ENCODE measurements at places on chromosomes 4 and X.

- no peak for DNase-seq
These were observed 1.8 kb downstream of the TLL1 start for GRCh38 chr4:165874791-165875371.

GRCh38 chr4:113179996-113180395, 130.5 kb downstream of the ANK2 start:
- DNase-seq, result no peak

DNA sequence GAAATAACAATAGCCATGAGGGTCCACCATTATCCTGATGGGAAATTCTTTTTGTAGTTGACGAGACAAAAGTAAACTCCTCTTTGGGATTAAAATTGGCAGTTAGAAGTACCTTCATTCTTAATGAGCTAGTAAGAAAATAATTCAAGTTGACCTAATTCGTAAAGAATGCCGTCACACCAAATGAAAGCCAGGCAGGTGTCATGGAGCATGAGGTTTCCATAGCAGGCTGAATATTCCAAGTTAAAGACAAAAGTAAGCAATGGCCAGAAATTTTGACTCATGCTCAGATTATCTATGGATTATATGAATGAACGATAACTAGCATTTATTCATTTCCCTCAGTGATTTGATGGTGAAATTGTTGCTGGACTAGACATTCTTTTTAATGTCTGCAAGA, 192.2 kb upstream of the FAT1 start:
- DNase-seq, result no peak

GRCh38 chr4:20528508-20528907, 171.8 kb upstream of the PACRGL start:
- no peak for DNase-seq

- no peak for DNase-seq
These were observed 22.9 kb upstream of the ALB start for GRCh38 chr4:73381214-73381613.

- DNase-seq, result no peak
These were observed 125.1 kb downstream of the CAMK2D start for GRCh38 chr4:113636438-113636818.

DNA sequence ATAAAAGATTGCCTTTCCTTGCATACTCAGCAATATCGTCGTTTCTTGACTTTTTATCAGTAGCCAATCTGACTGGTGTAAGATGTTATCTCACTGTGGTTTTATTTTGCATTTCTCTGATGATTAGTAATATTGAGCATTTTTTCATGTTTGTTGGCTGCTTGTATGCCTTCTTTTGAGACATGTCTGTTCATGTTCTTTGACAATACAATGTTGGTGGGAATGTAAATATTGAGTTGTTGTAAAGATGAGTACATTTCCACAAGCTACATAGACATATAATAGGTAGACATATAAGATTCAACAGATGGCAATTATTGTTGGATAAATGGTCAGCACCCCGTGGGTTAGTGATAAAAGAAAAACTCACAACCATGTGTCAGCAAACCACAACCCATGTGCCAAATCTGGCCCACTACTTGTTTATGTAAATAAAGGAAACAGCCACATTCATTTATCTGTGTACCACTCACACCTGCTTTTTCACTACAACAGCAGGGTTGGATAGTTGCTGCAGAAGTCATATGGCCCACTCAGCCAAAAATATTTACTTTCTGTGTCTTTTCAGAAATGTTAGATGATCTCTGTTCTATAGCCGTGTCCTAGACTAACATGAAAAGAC, 153.1 kb upstream of the VCX start:
- no peak for DNase-seq

DNA sequence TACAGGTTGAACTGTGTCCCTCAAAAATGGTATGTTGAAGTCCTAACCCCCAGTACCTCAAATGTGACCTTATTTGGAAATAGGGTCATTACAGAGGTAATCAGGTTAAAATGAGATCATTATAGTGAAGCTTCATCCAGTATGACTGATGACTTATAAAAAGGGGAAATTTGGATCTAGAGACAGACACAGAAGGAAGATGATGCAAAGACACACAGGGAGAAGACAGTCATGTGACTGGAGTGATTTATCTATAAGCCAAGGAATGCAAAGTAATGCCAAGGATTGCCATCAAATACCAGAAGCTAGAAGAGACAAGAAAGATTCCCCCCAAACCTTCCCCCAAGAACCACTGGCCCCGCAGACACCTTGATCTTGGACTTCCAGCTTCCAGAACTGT, 155.2 kb downstream of the RBMX2 start:
- no peak for DNase-seq

DNA sequence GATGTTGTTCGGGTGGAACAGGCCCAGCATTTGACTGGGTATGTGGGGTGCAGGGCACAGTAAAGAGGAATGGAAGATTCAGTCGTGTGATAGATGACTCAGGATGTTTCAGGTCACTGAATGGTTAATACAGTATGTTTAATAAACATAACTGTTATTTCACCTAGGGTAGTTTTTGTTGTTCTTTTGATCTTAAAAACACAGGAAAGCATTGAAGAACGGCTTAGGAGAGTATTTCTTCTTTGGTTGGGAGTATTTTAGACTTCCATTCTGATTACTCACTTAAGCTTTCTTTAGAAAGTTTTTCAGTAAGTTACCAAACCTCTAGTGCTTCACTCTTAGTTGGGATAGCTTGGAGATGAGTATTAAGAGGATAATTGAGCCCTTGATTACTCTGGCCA, 62.3 kb downstream of the STAG2 start:
- DNase-seq, result no peak
